Activated T-cell treated with anti-CD3 and anti-CD28 coated beads, Interleukin-2, amount 50 U/mL, for 24 hours (primary cell): ENCODE measurements at places on chromosomes 3 and 15.
A peak's percentile ranks its signal among the peaks of the same experiment; 100 is the strongest.

GRCh38 chr3:61679026-61679425 lies 117.7 kb downstream of the PTPRG start:
- DNase-seq: no peak

DNA sequence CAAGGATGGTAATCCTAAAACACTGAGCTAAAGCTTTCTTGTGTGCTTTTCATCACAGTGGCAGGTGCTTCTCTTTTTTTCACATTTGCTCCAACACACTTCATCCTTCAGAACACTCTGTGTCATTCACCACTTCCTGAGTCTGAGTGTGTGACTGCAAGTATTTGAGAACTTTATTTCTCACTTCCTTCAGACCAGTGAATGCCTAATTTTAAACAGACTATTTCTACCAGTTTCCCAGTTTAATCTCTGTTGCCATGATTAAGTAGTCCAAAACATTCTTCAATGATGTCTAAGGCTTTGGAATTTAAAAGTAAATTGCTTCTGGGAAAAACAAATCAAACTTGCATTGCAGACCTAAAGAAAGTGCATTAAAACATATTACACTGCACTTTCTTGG lies 541.2 kb downstream of the RBMS3 start:
- no peak for DNase-seq

- DNase-seq: no peak
These were observed 96.8 kb downstream of the PPM1L start for GRCh38 chr3:160852856-160853255.

DNA sequence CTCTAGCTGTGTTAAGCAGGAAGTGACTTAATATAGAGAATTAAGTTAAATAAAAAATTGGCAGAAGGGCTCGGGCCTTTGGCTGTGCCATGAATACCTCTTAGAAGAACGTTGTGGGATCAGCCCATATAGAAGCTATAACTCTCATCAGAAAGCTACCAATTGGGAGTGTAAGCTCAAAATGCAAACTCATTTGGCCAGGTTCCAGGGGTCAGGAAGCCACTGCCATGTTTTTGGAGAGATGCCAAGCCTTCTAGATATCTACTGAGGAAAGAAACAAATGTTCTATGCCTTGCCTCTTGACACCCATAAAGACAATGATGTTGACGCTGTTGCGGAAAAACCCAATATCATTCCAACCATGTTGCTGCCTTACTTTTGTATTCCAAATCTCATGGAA lies 475.2 kb upstream of the TGFBR2 start:
- no peak for DNase-seq

- DNase-seq: no peak
These were observed 17.4 kb upstream of the NPTN start for GRCh38 chr15:73650416-73651126.

- no peak for DNase-seq
These were observed 20.5 kb upstream of the SLC30A4 start for GRCh38 chr15:45543051-45543450.

GRCh38 chr15:68785541-68785940 lies 35.2 kb downstream of the ANP32A start:
- peak; percentile 27 for DNase-seq

DNA sequence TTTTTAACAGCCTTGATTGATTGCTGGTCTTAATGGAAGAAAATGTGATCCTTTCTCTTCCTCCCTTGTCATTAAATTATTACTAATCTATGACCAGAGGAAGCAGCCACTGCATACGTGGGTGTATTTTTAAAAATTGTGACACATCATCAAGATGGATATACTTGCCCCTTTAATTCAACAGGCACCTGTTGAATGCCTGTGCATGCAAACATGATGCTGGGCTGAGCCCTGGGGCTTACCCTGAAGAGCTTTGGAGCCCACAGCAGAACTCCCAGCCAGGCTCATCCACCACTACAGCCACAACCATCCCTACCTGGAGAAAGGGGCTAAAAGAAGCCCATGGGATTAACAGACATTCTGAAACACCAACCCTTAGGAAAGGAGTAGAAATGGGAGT lies 297.2 kb upstream of the CTDSPL start:
- no peak for DNase-seq

- DNase-seq: no peak
These were observed 9.4 kb upstream of the RBMS3 start for GRCh38 chr3:29271475-29271874.

GRCh38 chr15:86759800-86760523 lies 680.3 kb downstream of the AGBL1 start:
- no peak for DNase-seq

GRCh38 chr3:33521736-33522135 lies 81.5 kb upstream of the UBP1 start:
- no peak for DNase-seq

DNA sequence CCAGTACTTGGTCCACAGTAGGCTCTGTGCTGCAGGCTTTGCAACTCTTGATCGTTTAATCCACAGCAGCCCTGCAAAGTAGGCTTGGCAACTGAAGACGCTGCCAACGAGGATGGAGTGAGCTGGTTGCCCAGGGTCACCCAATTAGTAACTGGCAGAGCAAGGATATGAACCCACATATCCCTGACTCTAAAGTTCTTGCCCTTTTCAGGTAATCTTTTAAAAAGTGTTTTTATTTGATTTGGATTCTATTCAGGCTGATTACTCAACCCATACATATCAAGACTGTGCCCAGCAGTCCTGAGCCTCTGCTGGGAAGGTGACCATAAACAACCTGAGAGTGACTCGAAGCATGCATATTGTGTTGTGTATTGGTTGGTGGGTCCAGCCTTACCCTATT lies 50.3 kb downstream of the PSMD6 start:
- no peak for DNase-seq

GRCh38 chr15:84778194-84778593 lies 29.8 kb downstream of the ZNF592 start:
- no peak for DNase-seq

DNA sequence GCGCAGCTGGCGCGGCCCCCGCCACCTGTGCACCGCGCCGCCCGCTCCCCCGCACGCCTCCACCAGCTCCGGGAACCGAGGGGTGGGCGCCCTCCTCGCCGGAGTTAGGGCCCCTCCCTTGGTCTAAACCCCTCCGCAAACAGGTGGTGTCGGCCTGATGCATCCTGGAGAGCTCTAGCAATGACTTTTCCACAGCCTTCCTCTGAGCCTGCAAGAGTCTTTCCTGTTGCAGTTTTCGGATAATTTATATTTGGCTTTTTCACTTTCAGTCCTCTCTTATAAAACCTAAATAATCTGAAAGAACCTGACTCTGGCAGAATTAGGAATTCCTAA lies 334 bp upstream of the IGSF11 start:
- no peak for DNase-seq

- DNase-seq: no peak
These were observed 88.0 kb downstream of the SHQ1 start for GRCh38 chr3:72760225-72760624.

GRCh38 chr3:127131424-127132170 lies 61.3 kb upstream of the PRR23E start:
- no peak for DNase-seq

DNA sequence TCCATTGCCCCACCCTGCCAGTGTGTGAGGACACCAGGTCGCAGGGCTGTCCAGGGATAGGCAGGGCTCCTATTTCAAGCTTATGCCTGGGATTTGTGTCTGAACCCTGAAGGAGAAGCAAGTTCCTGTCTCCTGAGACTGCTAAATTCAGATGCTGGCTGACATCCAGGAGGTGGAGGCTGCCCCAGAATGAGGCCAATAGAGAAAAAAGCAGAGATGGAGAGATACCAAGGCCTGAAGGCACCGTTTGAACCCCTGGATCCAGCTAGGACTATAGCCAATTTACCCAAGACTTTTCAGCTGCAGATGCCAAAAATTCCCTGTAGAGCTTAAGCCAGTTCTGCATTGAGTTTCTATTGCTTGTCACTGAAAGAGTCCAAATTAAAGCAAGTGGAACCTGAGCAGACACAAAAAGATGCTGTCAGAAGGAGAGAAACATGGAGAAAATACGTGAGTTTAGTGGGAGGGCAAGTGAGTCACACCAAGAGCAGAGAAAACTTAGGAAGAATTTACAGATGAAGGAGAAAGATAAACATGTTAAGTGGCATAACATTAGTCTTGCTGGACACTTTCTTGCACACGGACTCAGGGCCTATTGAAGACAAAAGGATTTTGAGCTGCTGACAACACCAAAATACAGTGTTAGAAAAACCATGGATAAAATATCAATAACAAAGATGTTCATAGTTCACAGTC lies 148.6 kb downstream of the CNTN3 start:
- DNase-seq: no peak

GRCh38 chr3:129015388-129016105 lies 14.4 kb downstream of the EFCC1 start:
- peak; percentile 75 for DNase-seq

DNA sequence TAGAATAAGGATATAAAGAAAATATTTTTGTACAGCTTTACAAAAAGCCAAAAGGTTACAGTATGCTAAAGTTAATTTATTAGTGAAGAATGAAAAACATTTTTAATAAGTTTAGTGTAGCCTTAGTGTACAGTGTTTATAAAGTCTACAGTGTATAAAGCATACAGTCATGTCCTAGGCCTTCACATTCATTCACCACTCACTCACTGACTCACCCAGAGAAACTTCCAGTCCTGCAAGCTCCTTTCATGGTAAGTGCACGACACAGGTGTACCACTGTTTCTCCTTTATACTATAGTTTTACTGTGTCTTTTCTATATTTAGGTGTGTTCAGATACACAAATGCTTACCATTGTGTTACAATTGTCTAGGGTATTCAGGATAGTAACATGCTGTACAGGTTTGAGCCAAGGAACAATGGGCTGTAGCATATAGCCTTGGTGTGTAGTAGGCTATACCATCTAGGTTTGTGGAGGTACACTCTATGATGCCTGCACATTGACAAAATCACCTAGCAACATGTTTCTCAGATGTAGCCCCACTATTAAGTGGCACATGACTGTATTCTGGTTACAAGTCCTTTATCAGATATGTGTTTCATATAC lies 197.1 kb upstream of the KBTBD8 start:
- DNase-seq: no peak

- DNase-seq: no peak
These were observed 111.3 kb downstream of the SCN11A start for GRCh38 chr3:38940394-38940793.

GRCh38 chr15:65105038-65105437 lies 10.0 kb downstream of the UBAP1L start:
- no peak for DNase-seq

GRCh38 chr15:44286814-44287452 lies 1.6 kb upstream of the GOLM2 start:
- DNase-seq: no peak

GRCh38 chr3:151599103-151599672 lies 134.5 kb upstream of the AADACL2 start:
- DNase-seq: no peak

- no peak for DNase-seq
These were observed 251.9 kb downstream of the IGSF11 start for GRCh38 chr3:118782755-118783202.

GRCh38 chr15:29045717-29046116 lies 159.9 kb downstream of the APBA2 start:
- no peak for DNase-seq

DNA sequence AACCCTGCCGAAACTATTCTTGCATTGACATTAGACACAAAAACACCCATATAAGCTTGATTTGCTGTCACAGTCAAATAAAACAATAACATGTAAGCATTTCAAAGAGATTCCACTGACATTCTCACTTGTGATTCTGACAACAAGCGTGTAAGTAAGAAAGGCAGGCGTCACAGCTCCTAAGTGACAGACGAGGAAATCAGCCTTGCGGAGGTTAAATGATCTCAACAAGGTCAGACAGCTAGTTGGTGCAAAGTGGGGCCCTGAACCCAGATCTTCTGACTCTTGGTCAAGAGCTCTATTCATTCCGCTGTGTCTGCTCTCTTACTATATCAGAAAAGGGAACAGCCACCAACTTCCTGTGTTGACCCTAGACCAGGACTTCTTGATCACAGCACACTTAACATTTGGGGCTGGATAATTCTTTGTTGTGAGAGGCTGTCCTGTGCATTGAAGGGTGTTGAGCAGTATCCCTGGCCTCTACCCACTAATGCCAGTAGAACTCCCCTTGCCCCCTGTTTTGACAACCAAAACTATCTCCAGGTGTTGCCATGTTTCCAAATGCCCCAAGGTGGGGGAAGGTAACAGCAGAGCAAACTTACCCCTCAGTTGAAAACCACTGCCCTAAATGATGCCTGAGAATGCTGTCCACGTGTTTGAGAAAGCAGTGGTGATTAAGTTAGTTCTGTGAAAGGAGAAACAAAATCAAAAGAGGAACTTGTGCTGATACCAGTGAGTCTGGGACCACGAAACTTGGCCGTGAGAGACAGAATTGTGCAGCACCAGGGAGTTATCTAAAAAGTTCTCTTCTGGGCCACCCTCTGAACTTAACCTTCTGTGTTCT lies 86.1 kb downstream of the LIPC start:
- no peak for DNase-seq

DNA sequence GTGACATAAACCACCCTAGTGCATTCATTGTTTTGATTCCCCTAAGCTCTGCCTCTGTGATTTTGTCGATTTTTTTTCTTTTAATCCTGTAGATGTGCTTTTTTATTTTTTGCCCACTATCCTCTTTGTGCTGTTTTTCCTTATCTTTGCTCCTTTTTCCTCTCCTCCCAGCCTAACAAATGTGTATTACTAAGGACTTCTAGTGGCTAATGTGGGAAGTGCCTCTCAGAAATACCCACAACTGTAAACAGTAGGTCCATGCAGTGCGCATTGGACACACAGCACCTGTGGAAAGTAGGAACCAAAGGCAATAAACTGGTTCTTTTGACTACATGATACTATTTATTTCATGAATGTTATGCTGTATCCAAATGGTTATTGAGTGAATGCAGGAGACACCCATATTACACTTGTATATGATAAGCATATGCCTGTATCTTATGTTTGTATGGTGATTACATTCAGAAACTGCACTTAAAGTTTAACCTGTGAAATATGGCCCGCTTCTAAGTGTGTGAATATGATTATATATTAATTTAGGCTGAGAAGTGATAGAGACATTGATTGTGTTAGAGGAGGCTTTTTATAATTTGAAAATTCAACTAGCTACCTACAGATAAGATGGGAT lies 147.8 kb downstream of the PLCL2 start:
- no peak for DNase-seq

- DNase-seq: no peak
These were observed 39.2 kb downstream of the EPHB3 start for GRCh38 chr3:184600685-184601377.

DNA sequence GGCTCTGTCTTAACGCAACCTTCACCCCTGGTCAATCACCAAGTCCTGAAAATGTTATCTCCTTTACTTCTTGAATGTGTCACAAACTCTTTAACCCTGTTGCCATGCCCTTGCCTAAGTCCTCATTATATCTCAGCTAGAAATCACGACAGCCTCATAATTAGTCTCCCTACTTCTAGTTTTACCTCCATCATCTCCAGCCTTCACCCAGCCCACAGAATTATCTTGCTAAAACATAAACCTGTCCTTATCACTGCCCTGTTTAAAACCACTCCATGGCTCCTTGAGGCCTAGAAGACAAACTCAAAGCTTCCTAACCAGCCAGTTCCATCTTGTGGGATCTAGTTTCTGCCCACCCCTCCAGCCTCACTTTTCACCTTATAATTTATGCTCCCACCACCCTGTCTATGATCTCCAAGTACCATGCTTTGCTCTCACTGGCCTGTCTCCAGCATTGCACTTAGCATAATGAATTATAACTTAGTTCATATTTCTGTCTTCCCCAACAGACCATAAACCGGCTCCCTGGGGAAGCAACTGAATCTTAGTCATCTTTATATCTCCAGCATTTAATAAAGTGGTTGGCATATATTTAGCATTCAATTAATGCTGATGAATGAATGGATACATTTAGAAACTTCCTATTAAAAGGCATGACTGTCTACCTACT lies 39.2 kb downstream of the GPR176 start:
- DNase-seq: no peak
